Sciatic nerve (tissue), 2 donors: ENCODE measurements at places on chromosomes 12 and 14.

DNA sequence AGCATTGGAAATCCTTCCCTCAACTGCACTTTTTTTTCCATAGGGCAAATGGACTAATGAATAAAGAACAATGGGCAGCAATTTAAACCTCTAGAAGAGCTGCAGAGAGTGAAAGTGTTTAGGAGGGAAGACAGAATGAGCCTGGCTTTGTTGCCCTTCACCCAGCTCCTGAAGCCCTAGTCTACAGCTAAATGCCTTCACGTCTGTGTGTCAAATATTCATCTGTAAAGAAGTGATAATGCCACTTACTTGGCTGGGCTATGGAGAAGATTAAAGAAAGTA lies 45.6 kb downstream of the FLRT2 start:
- no peak for DNase-seq

- no peak for DNase-seq
Measured at GRCh38 chr14:48771717-48772116, 814.5 kb downstream of the RPS29 start.

GRCh38 chr14:68957775-68958174 lies 21.3 kb downstream of the ACTN1 start:
- DNase-seq: no peak

- no peak for DNase-seq
Measured at GRCh38 chr12:93079271-93079670, 150.2 kb upstream of the EEA1 start.

DNA sequence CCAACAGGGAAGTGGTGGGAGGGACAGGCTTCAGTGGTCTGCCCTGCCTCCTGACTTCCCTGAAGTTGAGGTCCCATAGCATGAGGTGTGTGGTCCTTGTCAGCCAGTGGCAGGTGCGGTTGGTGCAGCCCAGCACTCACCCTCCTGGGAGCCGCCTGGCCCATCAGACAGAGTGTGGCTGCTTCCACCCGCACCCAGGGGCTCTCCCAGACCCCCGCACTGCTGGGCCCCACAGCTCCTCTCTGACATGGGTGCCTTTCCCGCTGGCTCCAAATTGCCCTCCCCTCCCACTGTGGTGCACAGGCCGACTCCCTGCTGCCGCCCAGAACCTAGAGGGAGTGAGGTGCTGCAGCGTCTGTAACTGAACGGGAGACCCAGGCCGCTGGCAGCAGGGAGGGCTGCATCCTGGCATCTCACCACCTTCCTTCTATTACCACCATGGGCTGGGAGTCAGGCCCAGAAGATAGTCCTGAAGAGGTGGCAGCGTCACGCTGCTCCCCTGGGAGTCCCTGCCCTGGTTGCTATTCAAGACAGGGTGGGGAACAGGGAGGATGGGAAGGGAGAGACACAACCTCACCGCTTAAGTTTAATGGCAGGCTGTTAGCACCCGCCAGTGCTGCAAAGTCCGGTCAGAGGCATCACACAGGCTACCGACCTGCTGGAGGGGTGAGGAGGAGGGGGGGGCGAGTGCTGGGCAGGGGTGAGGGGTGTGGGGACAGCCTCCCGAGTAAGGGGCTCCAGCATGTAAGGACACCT lies 180.6 kb upstream of the PRMT8 start:
- DNase-seq: no peak

- no peak for DNase-seq
Measured at GRCh38 chr14:81535396-81536164, 1.9 kb upstream of the SEL1L start.

GRCh38 chr12:107917912-107918800 lies 143.7 kb downstream of the ASCL4 start:
- DNase-seq: no peak

GRCh38 chr12:2076196-2076570 lies 23.4 kb downstream of the CACNA1C start:
- DNase-seq: no peak

DNA sequence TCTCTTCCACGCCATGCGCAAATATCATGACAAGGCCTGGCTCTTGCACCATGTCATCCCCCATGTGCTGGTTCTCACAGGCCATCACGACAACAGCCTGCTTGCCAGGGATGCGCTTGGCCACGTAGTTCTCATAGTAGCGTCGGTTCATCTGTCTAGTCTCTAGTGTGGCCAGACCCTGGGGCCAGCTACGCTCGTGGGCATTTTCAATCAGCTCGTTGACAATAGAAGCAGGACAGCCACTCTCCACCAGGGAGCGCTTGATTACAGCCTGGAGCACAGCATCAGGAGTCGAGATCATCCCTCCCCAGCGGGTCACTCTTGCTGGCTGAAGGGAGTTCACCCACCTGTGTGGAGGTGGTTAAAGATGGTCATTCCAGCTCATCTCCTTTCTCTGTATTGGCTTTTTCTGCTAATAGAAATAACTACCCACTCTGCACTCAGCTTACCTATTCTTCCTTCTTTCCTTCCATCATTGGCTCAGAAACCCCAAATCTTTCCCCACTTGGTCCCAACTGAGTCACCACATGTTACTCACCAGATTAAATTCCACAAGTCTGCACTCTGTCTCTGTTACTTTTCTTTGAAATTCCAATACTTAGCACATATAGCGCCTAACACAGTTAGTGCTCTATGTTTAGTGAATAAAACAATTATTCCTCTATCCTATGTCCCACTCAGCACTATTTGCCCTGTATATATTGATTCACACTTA lies 15.1 kb downstream of the RNF41 start:
- DNase-seq: no peak

- no peak for DNase-seq
Measured at GRCh38 chr14:95817271-95817670, 59.4 kb upstream of the TUNAR start.

DNA sequence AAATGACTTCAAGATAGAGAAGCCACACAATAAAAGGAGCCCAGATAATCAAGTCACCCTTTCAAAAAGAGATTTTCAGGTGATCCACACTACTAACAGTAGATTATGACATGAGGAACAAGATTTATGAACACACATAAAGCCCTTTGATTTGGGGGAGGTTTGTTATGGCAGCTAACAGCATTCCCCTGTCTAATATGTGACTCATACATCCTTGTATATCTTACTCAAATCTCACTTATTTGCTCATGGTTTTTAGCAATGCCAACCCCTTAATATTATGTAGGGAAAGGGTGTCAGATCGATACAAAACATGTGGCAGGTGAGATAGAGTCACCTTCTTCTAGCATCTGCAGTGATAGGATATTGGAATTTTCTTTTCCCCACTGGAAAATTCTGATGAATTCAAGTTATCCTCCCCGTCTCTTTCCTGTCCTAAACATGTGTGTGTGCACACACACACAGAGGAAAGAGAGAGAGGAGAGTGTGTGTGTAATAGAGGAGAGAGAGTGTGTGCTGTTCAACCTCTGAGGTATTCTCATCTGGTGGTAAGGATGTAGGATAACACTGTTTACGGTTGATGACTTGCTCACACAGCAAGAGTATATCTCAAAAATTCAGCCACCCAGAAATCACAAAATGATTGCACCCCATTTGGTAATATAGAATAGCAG lies 319.9 kb downstream of the KCNC2 start:
- no peak for DNase-seq

DNA sequence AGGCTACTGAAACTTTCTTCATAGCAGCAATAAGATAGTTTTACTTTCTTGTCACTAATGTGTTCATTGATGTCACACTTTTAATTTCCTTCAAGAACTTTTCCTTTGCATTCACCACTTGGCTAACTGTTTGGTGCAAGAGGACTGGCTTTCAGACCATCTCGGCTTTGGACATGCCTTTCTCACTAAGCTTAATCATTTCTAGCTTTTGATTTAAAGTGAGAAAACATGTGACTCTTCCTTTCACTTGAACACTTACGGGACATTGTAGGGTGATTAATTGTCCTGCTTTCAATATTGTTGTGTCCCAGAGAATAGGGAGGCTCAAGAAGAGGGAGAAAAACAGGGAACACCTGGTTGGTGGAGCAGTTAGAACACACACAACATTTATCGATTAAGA lies 41.9 kb downstream of the IFNG start:
- DNase-seq: no peak

GRCh38 chr14:32495435-32495734 lies 166.3 kb downstream of the AKAP6 start:
- no peak for DNase-seq

DNA sequence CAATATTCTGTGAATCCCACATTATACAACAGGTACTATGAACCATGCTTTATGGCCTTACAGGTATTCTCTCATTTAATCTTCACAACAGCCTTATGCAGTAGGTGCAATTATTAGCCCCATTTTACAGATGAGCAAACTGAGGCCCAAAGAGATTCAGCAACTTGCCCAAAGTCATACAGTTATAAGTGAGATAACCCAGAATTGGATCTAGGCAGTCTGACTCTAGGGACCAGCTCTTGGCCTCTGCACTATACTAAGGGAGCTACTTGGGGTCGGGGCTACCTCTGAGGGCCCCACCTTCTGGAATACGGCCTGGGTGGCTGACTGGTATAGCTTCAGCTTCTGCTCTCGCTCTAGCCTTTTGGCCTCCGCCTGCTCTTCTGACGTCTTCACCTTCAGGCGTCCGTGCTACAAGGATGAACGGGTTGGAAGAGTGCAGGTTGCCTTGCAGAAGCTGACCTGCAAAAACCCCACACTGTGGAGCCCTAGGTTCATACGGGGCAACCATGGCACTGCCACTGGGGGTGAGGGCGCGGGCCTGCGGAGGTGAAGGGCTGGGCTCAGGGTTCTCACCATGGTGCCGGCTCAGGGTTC lies 762 bp downstream of the RABGGTA start:
- no peak for DNase-seq

DNA sequence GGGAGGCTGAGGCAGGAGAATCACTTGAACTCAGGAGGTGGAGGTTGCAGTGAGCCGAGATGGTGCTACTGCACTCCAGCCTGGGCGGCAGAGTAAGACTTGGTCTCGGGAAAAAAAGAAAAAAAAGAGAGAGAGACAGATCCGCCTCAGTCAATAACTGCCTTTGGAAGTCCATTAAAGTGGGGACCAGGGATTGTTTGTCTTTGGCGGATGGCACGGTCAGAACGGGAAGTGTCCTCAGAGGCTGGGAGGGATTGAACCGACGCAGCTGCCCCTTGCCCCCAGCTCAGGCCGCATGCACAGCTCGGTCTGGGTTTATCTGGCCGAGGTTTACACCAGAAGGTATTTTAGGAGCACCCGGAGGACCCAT lies 54.4 kb downstream of the TESC start:
- DNase-seq: no peak

DNA sequence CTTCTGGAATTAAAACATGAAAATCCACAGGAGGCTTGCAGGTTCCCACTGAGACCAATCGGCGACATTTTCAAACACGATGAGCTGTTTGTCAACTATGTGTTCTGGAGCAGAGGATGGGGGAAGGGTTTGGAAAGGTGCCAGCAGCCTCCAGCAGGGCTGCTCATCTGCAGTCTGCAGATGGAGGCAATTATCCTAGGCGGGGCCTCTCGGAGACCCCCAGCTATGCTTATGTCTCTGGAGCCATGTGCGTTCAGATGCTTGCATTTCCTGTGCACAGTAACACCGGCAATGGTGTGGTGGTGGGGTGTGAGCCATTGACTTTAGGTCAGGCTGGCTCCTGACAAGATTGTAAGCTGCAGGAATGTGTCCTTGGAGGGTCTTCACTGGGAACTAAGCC lies 51.7 kb downstream of the RPH3A start:
- no peak for DNase-seq

DNA sequence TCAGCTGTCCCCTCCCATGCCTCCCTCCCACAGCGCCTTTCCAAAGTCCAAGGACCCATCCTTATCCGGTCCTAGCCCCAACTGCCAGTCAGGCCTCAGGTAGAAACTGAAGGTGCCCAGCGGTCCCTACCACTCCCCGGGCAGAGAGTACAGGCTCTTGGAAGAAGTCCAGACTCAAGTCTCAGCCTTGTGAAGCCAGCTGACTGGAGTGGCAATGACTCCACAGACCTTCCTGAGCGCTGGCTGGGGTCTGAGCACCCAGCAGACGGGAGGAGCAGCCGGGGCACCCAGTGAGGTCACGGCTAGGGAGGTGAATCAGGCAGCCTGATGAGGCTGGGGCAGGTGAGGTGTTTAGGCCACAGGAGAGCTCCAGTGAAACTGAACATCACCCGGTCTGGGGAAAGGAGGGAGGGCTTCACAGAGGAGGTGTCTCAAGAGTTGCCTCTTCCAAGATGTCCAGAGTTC lies 60.0 kb downstream of the ITPK1 start:
- DNase-seq: no peak

GRCh38 chr14:47822326-47822725 lies 146.9 kb upstream of the MDGA2 start:
- DNase-seq: no peak

DNA sequence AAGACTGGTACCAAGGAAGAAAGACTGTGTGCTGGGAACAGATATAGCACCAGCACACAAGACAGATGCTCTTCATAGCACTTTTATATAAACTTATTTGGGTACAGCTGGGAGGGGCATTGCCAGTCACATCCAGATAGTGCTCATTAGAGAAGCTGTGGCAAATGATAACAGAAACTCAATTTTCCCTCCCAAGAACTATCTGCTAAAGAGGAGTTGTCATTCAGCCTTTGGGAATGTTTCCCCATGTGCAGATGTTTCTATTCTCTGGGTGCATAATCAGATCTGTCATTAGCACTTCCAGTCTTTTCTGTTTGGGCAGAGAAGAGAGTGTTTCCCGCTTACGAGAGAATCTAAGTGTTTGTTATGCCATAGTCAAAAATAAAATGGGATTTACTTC lies 714.9 kb upstream of the MDGA2 start:
- no peak for DNase-seq

DNA sequence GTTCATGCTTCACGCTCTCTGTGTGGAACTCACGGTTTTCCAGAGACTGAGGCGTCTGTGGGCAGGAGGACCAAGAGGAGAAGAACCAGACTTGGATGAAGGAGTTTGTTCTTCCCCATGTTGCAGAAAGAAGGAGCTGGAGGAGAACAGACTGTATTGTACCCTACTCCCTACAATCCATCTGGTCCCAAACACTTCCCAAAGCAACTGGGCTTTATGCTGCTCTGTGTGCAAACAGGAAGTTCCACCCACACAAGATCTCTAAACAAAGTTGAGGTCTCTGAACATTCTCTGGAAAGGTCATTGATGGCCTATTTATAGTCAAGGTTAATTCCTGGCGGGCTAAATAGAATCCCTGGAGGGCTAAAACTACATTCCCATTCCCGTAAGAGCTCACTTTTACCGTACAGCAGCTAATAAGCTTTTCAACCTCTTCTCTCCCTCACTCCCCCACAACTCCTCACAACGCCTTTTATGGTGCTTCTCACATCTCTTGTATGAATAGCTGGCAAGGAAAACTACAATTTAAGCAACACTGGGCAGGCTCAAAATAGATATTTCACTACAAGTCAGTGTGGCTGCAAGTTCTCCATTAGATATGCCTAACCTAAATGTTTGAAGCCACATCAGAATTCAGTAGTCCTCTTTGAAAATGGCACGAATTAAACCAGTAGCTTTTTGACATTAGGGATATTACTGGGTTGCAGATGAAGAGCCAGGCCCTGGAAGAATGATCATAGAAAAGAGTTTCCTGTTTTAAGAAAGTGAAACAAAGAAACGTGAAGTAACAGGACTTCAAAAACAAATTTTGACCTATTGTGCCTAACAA lies at the start of gene A2M:
Gene A2M (minus strand): TSS at position 189 of the 829 bp plus-strand sequence. CDS start 70 bp downstream, at position 119.
- no peak for DNase-seq

GRCh38 chr14:87457720-87458119 lies 535.3 kb downstream of the GALC start:
- DNase-seq: no peak
